ENCODE measurements at places on chromosomes 12 and 14.

- DNase-seq, result peak; percentile 66
Observed at GRCh38 chr14:105351920-105352851, 37.6 kb downstream of the PACS2 start.

DNA sequence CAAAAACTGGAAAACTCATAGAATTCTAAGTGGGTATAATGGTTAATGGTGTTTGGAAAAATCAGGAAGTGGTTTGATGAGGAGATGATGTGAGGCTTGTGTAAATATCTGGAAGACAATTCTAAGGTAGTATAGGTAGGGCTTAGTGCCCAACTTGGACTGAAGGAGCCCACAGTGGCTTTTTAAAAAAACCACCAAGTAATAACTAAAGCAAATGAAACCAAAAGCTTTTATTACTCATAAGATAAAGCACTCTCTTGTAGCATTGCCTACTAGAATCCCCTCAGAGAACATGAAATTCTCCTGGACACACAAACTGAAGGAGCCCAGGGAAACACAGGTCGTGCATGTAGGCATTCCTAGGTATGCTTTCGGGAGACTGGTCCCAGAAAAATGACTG lies 324.5 kb downstream of the NELL2 start:
- DNase-seq, result no peak

GRCh38 chr12:89051065-89051677 lies 301.1 kb downstream of the DUSP6 start:
- peak; percentile 37 for DNase-seq

DNA sequence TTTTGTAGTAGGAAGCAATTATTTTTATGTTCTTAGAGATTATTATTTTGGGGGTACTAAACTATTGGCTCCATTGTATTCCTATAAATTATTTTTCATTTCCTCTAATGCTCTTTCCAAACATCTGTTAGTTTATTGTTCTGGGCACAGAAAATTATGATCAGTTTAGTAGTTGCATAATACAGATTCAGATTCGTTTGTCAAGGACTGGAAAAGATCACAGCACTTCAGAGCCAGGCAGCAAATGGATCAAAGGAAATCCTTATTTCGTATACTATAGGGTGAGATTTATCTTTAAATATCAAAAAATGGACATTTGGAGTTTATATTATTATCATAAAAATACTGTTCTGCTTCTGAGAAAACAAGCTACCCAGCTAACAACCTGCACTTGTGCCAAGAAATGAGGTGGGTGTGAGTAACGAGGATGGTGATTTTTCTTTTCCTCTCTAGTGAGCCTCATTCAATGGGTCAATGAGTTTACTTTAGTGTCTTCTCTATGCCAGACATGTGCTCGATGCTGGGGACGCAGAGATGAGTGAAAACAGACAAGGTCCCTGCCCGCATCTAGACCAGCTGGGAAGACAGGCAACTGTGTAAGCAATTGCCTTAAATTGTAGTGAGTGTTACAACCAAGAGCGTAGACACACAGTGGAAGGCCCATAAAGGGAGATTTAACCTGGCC lies 208.6 kb upstream of the PLXNC1 start:
- no peak for DNase-seq

DNA sequence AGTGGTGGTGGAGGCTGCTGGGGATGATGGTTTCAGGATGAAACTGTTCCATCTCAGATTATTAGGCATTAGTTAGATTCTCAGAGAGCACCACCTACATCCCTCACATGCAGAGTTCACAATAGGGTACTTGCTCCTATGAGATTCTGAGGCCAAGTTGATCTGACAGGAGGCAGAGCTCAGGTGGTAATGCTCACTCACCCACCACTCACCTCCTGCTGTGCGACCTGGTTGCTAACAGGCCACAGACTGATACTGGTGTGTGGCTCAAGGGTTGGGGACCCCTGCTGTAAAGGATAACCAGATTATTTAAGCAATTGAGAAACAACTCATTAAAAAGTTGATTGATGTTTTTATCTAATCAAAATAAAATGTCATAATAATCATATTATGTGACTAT lies 248.5 kb downstream of the RERGL start:
- DNase-seq, result no peak

DNA sequence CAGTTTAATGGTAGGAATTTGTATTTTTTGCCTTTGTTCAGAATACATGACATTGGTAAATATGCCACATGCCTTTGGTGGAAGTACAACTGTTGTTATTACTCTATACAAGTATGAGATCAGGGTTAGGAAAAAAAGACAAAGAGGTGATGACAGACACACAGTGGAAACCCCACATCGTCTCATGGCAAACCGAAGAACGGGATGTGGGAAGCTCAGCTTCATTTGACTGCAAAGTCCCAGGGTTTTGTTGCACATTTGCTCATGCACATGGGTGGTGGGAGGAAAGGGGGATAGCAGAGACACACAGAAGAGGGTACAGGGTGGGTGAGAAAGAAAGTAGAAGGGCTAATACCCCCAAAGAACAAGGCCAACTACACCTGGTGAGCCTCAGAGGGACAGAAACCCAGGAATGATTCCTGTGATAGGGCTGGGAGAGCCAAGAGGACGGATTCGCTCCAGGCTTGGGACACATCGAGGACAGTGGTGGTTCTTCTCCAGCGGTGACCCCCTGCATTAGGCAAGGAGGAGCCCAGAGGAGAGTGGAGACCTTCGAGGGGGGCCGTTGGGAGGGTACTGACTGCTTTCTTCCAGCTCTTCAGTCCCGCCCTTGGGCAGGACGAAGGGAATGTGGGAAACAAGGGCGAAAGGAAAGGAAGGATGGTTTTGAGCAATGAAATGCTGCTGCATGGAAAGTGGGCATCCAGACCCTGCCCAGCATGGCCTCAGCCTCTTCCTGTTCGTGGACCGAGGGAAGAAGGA lies 8.1 kb downstream of the VAMP1 start:
- no peak for DNase-seq

GRCh38 chr14:63432228-63432627 lies 110.9 kb downstream of the PPP2R5E start:
- no peak for DNase-seq

GRCh38 chr12:19799216-19799615 lies 359.9 kb downstream of the AEBP2 start:
- DNase-seq, result no peak

DNA sequence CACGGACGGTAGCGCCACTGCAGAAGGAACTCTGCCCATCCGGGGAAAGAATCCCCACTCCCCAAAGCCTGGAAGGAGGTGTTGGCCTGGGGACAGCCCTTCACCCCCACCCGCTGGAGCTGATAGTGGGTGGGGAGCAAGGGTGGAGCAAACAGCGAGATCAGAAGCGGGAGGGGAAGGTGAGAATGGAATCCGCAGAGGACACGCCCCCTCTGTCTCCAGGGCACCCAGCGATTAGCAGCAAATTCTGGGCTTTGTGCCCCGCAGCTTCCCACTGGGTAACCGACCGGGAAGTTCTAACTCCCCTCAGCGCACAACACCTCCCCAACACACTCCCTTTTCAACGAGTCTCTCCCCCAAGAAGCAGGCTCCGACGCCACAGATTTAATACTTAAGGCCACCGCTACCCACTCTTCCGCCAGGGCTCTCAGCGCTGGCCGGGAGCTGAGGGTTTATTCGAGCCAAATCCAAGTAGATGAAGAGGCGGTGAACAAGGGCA lies 1.4 kb downstream of the SLC25A29 start:
- no peak for DNase-seq

GRCh38 chr14:35247777-35248475 lies 44.3 kb upstream of the PSMA6 start:
- DNase-seq, result no peak

- no peak for DNase-seq
Observed at GRCh38 chr12:22686193-22686592, 61.2 kb downstream of the ETNK1 start.

- DNase-seq, result no peak
Observed at GRCh38 chr12:111298582-111299436, 70.1 kb downstream of the PHETA1 start.

All from SK-N-MC (cell line).